ENCODE measurements at places on chromosomes 5 and 9.

GRCh38 chr5:36897616-36898015, 21.0 kb downstream of the NIPBL start:
- no peak for DNase-seq

DNA sequence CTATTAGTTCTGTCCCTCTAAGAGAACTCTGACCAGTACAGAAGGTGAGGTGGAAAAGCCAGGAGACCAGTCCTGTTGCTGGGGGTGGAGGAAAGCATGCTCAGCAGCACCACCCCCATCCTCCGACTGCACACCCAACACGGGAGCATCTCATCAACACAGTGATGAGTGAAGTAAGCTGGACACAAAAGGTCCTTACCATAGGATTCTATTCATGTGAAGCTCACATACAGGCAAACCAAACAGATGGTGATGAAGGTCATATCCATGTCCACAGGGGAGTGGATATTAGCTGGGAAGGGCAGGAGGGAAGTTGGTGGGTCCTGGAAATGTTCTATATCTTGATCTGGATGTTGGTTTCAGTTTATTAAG, 14.8 kb upstream of the MARCHF6 start:
- no peak for DNase-seq

- DNase-seq = no peak
Measured at GRCh38 chr9:117407436-117408022, 7.3 kb downstream of the ASTN2 start.

GRCh38 chr9:124593651-124594058, 86.5 kb upstream of the NR5A1 start:
- DNase-seq = no peak
